Putamen (tissue), 1 donor: ENCODE measurements at places on chromosomes 7 and 10.

GRCh38 chr10:33176688-33177087 is 157.8 kb downstream of the NRP1 start:
- DNase-seq = no peak

DNA sequence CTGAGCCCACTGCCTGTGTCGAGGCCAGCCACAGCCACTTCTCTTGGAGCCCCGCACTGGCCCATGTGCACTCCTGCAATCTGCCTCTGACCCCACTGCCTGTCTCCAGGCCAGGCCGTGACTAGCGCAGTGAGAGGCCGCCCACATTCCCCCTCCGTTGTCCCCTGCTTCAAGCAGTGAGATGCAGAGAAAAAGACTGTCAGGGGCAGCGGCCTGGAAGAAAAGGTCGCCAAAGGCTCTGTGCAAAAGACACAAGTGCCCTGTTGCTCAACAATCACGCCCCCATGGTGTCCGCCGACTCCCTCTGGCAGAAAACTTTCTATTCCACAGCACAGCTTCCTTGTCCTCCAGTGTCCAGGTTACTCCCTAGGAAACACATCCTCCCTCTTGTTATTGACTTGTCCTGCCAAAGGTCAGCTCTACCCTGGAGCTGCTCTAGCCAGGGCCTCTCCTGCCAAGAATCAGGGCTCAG is 9.9 kb downstream of the FAM131B start:
- no peak for DNase-seq

GRCh38 chr10:22655312-22655981 is 58.9 kb downstream of the PIP4K2A start:
- DNase-seq = no peak

- no peak for DNase-seq
Measured at GRCh38 chr7:158121441-158122045, 466.1 kb downstream of the PTPRN2 start.

DNA sequence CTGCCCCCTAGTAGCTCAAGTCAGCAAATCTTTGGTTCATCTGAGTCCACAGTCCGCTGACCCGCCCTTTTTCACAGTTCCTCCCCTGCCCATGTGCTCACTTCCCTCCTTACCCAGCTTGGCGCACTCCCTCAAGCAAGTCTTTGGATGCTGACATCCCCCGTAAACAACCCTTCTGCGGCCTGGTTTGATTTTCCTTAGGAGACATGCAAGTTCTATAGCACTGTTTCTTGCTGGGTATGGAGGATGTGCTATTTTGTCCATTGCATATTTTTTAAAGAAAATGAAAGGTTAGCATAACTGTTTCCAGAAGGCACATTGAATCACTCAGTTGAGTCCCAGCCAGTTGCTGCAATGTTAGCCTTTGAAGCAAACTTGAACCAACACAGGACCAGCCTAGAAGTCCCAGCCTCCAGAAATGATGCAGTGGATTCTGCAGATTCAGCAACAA is 38.2 kb downstream of the HTRA1 start:
- DNase-seq = no peak

- peak; percentile 36 for DNase-seq
Measured at GRCh38 chr10:113563306-113564088, 10.6 kb downstream of the HABP2 start.

DNA sequence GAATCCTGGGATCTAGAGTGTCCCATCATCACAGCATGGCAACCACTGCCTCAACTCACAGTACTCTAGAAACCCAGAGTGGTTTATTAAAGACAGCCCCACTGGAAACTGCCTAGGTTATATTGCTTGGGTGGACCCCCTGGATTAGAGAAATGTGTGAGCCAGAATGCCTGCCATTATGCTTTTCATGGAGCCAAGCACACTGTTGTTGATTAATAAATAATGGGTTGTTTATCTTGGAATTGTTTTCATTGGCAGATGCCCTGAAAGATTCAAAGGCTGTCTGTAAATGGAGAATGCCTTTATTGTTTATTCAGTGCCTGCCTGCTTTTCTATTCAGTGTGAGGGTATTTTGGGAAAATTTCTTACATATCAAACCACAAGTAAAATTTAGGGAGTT is 52.1 kb downstream of the GNAI1 start:
- peak; percentile 90 for DNase-seq

- no peak for DNase-seq
Measured at GRCh38 chr7:126079151-126079550, 1149.5 kb upstream of the POT1 start.

DNA sequence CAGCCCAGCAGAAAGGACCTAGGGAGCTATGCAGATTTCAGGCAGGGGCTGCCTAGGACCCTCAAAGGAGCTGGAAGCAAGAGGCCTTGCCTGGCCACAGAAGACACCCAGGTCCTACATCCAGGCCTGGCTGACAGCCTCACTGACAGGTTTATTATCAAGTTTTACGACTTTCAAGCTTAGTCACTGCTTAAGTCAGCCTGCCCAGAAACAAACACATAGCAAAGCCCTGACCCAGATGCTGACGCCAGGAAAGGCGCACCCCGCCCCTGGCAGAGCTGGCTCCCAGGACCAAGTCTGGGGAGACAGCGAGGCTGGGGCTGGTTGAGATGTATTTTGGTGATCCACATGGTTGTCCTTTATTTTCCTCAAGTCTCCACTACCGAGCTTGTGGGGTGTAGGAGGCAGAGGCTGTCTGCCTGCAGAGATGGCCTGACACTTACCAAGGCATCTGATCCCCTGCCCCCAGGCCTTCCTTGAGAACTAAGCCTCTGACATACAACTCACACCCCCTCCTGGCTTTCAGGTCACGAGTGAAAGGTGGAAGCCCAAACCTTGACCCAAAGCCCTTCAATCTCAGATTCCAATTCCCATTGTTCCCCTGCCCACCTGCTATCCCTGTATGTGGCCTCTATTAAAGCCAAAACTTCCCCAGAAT is 80.7 kb upstream of the EMX2 start:
- DNase-seq = no peak

DNA sequence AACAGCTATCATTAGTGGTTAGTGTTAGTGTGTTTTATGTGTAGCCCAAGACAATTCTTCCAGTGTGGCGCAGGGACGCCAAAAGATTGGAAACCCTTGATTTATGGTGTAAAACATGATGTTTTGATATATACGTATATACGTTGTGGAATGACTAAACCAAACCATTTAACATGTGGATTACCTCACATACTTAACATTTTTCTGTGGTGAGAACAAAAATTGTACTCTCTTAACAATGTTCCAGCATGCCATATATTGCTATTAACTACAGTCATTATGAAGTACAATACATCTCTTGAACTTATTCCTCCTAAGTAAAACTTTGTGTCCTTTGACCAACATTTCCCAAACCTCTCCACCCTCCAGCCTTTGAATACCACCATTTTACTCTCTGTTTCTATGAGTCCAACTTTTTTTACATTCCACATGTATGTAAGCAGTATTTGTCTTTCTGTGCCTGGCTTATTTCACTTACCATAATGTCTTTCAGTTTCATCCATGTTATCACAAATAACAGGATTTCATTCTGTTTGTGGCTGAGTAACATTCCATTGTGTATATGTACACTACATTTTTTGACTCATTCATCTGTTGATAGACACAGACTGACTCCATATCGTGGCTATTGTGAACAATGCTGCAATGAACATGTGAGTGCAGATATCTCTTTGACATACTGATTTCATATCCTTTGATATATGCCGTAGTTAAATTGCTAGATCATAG is 42.2 kb upstream of the MAGI2 start:
- no peak for DNase-seq

DNA sequence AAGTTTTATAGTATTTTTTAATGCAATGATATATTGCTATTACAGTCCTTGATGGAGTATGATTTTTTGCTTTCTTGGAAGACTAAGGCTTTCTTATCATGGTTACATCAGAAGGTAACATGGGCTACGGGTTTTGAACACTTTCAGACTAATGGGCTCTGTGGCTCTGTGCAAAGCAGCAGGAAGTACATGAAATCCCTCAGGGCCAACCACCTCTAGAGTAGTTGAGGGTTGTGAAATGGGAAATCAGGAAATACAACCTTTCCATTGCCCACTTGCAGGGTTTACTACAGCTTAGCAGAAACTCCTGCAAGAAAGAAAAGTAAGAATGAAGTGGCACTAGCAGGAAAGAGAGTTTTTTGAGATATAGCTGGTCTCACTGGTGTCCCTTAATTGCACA is 853.5 kb downstream of the KCNMA1 start:
- DNase-seq = no peak

DNA sequence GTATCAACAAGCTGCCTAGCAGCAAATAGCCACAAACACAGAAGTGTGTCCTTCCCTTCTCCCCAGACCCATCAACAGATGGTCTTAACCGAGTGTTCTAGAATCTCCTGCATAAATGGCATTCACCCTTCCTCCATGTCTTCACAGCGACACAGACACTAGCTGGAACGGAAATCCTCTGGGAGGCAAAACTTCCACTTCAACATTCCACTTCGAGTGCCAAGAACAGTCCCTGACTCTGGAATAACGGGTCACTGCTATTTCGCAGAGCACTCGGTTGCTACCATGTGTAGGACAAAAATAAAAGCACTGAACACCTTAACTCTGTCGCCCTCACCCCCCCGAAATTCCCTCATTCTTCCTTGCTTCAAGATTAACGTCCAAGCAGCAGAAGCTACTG is 65.1 kb downstream of the SFMBT2 start:
- DNase-seq = no peak

- DNase-seq = no peak
Measured at GRCh38 chr10:109853921-109854320, 69.4 kb downstream of the XPNPEP1 start.

GRCh38 chr10:118522791-118523498 is 72.5 kb downstream of the PRLHR start:
- DNase-seq = no peak

DNA sequence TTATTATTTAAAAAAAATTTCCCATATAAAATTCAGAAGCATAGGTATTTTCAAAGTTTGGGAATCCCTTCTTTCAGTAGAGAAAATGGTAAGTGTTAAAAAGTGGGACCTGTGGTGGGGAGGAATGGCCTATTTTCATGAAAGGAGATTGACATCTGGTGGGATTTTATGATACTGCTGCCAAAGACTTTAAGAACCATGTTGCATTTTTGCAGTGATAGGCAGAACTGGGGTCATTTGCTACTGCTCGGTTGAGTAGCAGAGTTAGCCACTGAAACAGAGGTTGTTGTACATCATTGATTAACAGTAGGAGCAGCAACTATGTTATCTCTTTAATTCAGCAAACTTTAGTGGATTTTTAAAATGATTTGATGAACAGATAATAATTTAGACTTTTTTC is 4.4 kb downstream of the BICC1 start:
- DNase-seq = no peak

DNA sequence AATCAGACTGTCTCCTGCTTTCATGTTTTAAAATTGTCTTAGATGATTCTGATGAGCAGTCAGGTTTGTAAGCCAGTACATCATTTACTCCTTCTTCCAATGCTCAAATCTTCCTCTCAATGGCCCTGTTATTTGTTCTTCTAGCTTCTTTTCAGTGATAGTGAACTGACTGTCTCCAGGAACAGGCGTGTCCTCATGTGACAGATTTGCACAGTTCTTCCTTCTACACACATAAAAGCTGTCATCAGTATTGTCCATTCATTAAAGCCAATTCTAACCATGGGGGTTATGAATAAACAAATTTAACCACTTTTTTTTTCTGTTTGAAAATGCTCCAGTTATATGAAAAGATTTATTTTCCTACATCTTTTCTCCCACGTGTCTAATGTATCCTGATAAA is 308.7 kb upstream of the SORCS1 start:
- DNase-seq = no peak

DNA sequence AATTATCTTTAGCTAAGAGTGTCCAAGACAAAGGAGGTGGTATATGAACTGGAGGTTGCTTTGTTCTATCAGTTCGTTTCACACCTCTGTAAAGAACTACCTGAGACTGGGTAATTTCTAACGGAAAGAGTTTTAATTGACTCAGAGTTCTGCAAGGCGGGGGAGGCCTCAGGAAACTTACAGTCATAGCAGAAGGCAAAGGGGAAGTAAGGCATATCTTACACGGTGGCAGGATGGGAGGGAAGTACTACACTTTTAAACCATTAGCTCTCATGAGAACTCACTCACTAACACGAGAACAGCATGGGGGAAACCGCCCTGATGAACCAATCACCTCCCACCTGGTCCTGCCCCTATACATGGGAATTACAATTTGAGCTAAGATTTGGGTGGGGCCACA is 1202.3 kb upstream of the LRRTM3 start:
- no peak for DNase-seq

GRCh38 chr7:65475734-65476319 is 102.2 kb downstream of the ZNF92 start:
- DNase-seq = no peak

DNA sequence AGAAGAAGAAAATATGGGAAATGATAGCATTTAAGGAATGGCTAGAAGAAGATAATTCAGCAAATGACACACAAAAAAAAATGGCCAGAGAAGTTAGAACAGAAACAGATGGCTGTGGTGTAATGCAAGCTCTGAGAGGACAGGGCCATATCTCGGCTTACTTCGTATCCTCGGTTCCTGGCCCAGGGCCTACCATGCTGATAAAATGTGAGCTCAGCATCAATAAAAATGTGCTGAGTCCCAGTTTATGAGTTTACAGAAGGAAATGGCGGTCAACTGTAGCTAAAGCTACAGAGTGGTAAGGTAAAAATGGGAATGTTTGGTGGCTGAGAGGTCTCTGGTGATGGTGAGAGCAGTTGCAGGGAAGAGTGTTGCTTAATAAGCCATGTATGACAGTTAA is 40.8 kb downstream of the HBP1 start:
- no peak for DNase-seq

DNA sequence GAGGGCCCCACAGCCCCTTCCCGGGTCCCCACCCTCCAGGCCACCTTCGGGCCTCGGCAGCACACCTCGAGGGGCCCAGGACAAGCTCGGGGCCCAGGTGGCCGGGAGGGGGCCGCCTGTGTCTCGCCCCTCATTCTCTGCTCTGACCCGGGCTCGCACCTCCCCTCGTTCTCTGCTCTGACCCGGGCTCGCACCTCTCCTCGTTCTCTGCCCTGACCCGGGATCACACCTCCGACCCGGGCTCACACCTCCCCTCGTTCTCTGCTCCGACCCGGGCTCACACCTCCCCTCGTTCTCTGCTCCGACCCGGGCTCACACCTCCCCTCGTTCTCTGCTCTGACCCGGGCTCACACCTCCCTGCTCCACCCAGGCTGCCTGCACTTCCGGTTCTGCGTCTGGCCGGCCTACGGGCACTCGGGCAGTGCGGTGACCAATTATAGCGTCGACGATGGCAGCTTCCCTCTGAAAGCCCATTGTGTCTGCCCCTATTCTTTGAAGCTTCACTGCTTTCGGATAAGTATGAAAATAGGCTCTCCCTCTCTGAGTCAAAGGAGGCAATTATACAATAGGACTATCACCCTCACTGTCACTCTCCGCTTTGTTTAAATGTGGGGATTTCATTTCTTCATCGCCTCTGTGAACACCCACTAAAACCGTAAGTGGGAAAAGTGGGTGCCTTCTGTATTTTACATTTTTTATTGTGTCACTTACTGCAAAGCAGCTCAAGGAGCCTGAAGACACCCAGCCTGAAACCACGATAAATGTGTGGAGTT is 457.4 kb downstream of the DNAJB6 start:
- DNase-seq = peak; percentile 50

DNA sequence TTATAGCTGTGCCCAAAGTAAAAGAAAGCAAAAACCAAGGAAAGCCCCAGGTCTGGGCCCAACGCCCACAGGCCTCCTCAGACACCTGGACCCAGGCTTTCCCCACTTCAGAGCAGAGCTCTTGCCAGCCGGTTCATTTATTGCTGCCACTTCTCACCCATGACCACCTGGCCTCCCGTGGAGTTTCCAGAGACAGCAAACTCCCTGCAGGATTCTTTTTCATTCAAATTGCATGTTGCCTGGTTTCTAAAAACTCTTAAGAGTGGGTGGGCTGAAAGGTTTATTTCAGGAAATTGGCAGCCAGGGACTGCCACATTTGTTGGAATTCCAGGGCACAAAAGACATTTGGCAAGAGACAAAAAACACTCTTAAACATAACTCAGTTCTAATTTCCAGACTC is 4.7 kb downstream of the VOPP1 start:
- DNase-seq = no peak
